Neural crest cell (in vitro differentiated cells): ENCODE measurements at places on chromosomes 1 and 21. TPM values are rescaled to one million over a fixed set of nuclear protein-coding genes. Genes with fewer than 3 reads are reported as not detected.

Gene RAB29
- total RNA-seq: 8.8 and 9.0 TPM in 2 replicates

Gene CHI3L1
- total RNA-seq: not detected in 2 replicates

Gene IL19
- total RNA-seq: not detected in 2 replicates

Gene TRIM67
- 1.6 and 1.9 TPM in 2 replicates for total RNA-seq

Gene NBPF10
- total RNA-seq: 2.1 and 2.2 TPM in 2 replicates

Gene SUSD4
- total RNA-seq: 0.20 and 0.56 TPM in 2 replicates

Gene TMEM63A
- 24.8 and 29.3 TPM in 2 replicates for total RNA-seq

Gene TSPEAR
- total RNA-seq: not detected in 2 replicates

Gene MPZ
- 50.2 and 51.3 TPM in 2 replicates for total RNA-seq

Gene WRAP73
- 26.0 and 28.9 TPM in 2 replicates for total RNA-seq

Gene CASQ2
- total RNA-seq: 0.11 and 0.12 TPM in 2 replicates

Gene XKR8
- total RNA-seq: 9.6 and 11.8 TPM in 2 replicates

Gene KCNT2
- 10.1 and 12.6 TPM in 2 replicates for total RNA-seq

Gene SAMD13
- total RNA-seq: 2.1 and 2.3 TPM in 2 replicates

Gene NT5C1A
- not detected in 2 replicates for total RNA-seq

Gene SPRR2B
- not detected in 2 replicates for total RNA-seq

Gene CDC73
- 50.4 and 50.5 TPM in 2 replicates for total RNA-seq

Gene PADI3
- total RNA-seq: not detected in 2 replicates

Gene PIGR
- total RNA-seq: not detected in 2 replicates

Gene STRIP1
- 69.1 and 71.0 TPM in 2 replicates for total RNA-seq

Gene NGF
- total RNA-seq: not detected in 2 replicates

Gene CD5L
- not detected in 2 replicates for total RNA-seq

Gene ANXA9
- total RNA-seq: not detected in 2 replicates

Gene ADGRL4
- 0.75 and 0.98 TPM in 2 replicates for total RNA-seq

Gene BGLAP
- total RNA-seq: 2.5 and 3.0 TPM in 2 replicates

Gene KIF21B
- total RNA-seq: 28.1 and 28.9 TPM in 2 replicates

Gene OXCT2
- total RNA-seq: 0.75 and 0.77 TPM in 2 replicates

Gene APCS
- total RNA-seq: not detected in 2 replicates

Gene PCP4L1
- total RNA-seq: 0.16 and 0.20 TPM in 2 replicates

Gene FCER1G
- total RNA-seq: 0.93 and 1.6 TPM in 2 replicates

Gene ILDR2
- 27.4 and 30.3 TPM in 2 replicates for total RNA-seq

Gene PLA2G2A
- total RNA-seq: not detected in 2 replicates

Gene NEXN
- 1.2 and 2.0 TPM in 2 replicates for total RNA-seq

Gene FAM177B
- 0.47 TPM in 1 of 2 replicates, not detected in the other for total RNA-seq

Gene RIPK4
- total RNA-seq: not detected in 2 replicates

Gene SEC16B
- 1.4 and 2.1 TPM in 2 replicates for total RNA-seq

Gene GSTM4
- total RNA-seq: 26.7 and 28.2 TPM in 2 replicates

Gene LCE1D
- total RNA-seq: not detected in 2 replicates

Gene JAM2
- 26.2 and 29.7 TPM in 2 replicates for total RNA-seq

Gene CCT3
- 343 and 346 TPM in 2 replicates for total RNA-seq

Gene KCNK1
- 0.41 and 0.56 TPM in 2 replicates for total RNA-seq

Gene F3
- 4.4 and 4.6 TPM in 2 replicates for total RNA-seq

Gene KIFAP3
- total RNA-seq: 19.2 and 19.6 TPM in 2 replicates

Gene NDUFS5
- 237 and 256 TPM in 2 replicates for total RNA-seq

Gene RABIF
- 13.5 and 14.1 TPM in 2 replicates for total RNA-seq

Gene LMX1A
- not detected in 2 replicates for total RNA-seq

Gene KCNJ6
- total RNA-seq: 0.68 and 0.75 TPM in 2 replicates

Gene ALPL
- 16.7 TPM in 2 replicates for total RNA-seq

Gene TAS1R1
- total RNA-seq: not detected in 2 replicates

Gene RHOU
- total RNA-seq: 20.1 and 20.5 TPM in 2 replicates

Gene TNNI3K
- 1.3 and 1.4 TPM in 2 replicates for total RNA-seq

Gene GPR3
- total RNA-seq: 6.1 and 7.0 TPM in 2 replicates

Gene OR10J4
- not detected in 2 replicates for total RNA-seq

Gene FCGR1A
- not detected in 2 replicates for total RNA-seq

Gene DTL
- total RNA-seq: 73.3 and 82.4 TPM in 2 replicates

Gene ANKRD45
- total RNA-seq: 2.7 and 3.2 TPM in 2 replicates

Gene CGN
- 6.7 and 7.2 TPM in 2 replicates for total RNA-seq
